Stimulated activated CD8-positive, alpha-beta memory T cell treated with anti-CD3 and anti-CD28 coated beads, Interleukin-15, amount 100 ng/mL, for 4 hours (primary cell): ENCODE measurements at places on chromosomes 13 and 19.

- DNase-seq = no peak
These were observed 10.4 kb downstream of the XAB2 start for GRCh38 chr19:7618771-7619510.

DNA sequence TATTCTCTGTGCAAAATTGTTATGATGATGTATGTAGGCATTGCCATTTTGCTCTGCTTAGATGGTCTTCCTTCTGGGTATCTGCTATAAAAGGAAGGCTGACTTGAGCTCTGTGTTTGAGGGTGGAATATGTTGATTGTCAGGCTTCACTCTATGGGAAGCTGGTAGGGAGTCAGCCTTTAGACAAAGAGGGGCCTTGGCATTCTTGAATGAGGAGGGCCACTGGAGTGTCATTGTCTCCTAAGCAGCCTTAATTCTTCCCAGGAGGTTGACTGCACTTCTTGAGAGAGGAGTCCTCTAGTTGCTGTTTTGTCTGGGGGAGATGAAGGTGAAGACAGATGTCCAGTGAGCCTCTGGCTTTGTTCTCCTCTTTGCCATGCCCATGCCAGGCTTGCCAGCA is 266.8 kb downstream of the KCNRG start:
- no peak for DNase-seq

GRCh38 chr13:112655913-112656312 is 33.9 kb upstream of the ATP11A start:
- no peak for DNase-seq

DNA sequence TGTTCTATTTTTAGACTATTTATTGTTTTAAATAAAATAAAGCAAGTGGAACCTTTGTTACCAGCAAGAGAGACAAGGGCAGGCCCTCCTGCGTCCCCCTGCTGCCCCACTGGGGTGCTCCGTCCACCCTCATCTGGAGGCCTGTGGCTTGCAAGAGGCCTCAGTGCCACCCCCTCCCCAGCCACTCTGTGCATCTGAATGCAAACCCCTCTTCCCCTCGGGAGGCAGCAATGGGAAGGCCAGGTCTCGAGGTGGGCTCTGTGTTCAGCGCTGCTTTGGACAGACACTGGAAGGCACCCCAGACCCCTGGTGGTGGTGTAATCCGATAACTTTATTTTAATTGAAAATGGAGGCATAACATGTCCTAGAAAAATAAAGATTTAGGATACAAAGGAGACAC is 4.6 kb downstream of the SIX5 start:
- no peak for DNase-seq

GRCh38 chr13:96946709-96947311 is 47.5 kb downstream of the OXGR1 start:
- no peak for DNase-seq

DNA sequence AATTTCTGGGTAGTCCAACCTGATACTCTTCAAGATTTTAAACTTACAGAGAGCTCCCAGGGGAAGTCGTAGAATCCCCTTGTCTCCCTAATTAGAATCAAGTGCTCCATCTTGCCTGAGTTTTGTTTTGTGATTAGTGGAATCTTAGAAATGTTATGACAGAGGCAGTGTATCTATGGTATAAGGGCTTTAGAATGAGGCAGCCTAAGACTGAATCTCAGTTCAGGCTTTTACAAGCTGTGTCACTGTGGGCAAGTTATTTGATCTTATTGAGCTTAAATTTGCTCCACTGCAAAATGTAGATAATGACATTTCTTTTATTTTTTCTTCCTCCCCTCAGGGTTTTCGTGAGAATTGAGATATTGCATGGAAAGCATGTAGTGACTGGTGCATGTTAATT is 215.5 kb downstream of the POSTN start:
- DNase-seq = no peak

DNA sequence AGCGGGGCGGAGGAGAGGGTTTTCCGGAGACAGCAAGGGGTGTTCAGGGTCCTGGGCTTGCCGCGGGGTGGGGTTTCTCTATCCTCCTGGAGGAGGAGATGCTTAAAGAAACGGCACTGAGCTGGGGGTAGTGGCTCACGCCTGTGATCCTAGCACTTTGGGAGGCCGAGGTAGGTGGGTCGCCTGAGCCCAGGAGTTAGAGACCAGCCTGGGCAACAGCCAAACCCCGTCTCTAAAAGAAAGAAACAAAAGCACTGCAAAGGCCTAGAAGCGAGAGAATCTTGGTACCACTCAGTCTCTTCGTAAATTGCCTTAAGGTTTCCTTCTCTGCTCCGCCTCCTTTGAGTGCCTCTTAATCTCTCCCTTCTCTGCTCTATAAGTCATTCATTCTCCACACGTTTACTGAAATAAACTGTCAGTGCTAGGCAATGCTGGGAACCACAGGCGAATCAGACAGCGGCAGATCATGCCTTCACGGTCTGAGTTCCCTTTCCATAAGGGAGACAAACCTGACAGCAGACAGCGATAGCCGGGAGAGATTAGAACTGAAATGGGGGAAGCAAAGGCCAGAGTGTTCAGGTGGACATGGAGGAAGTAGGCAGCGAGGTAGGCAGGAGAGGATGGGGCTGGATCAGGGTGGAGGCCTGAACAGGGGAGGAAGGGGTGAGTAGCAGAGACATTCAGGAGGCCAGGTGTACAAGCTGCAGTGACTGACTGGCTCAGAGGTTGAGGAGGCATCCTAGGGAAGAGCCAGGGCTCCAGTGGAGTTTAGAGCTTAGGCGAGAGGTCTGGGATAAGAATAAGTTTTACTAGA is 580 bp downstream of the EIF3K start:
- DNase-seq = no peak

DNA sequence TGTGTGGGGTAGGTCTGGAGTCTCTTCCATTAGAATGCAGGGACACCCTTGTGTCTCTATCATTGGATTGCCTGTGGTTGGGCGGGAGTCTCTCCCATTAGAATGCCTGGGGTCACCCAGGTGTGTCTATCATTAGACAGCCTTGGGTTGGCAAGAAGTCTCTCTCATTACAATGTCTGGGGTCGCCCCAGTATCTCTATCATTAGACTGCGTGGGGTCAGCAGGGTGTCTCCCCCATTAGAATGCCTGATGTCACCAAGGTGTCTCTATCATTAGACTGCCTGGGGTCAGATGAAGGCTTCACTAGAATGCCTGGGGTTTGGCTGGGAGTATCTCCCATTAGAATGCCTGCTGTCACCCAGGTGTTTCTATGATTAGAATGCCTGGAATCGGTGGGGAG is 1539.0 kb downstream of the UQCRFS1 start:
- no peak for DNase-seq

- no peak for DNase-seq
These were observed 1562.9 kb upstream of the PRR20A start for GRCh38 chr13:55577847-55578210.

DNA sequence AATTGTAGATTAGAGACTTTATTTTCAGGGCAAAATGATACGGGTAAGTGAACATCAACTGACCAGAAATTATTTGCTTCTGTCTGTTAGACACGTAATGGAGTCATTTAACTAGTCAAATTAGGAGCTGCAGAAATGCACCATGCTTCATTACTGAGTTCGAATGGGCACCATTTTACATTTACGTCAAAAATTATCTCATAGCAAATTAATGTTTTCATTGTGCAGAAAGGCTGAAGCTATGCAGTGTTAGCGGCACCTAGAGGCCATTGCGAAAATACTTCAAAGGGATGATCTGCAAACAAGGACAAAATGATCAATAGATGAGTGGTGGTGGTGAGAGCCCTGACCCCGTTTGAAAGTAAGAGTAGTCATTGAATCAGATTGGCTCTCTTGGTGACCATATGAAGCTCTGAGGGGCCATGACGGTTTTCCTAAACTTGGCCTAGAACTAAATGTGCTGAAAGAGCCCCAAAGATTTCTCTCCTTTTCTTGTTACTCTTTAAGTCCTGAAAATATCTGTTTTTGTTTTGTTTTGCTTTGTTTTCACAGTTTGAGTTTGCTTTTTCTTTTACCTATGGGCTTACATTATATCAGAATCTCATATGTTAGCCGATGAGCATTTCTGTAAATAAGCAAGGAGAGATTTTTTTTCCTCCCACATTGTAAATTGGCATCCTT is 277.9 kb downstream of the ZNF536 start:
- no peak for DNase-seq

DNA sequence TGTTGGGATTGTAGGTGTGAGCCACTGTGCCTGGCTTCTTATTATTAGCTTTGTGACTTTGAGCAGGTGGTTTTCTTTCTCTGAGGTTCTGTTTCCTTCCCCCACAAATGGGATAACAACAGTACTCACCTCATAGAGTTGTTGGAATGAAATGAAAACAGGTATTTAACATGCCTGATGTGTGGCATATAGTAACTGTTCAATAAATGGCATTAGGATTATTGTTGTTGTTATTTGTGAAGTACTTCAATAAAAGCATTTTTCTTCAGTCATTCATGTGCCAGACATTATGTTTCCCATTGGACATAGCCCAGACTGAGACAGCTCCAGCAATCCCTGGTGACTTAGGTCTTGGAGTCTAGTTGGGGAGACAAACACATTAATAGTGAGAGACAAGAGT is 1.5 kb downstream of the MEGF8 start:
- no peak for DNase-seq

GRCh38 chr13:41763782-41764181 is 197.1 kb downstream of the VWA8 start:
- DNase-seq = no peak

- DNase-seq = no peak
These were observed 792 bp upstream of the LENG8 start for GRCh38 chr19:54448040-54448773.

DNA sequence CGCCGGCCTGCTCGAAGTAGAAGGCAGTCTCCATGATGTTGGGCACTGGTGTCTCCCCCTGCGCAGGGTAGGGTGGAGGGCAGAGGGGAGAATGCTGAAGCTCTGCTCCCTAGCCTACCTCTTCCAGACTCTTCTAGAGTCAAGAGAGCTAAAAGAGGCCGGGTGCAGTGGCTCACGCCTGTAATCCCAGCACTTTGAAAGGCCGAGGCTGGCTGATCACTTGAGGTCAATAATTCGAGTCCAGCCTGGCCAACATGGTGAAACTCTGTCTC is 10.2 kb downstream of the RSPH6A start:
- no peak for DNase-seq

DNA sequence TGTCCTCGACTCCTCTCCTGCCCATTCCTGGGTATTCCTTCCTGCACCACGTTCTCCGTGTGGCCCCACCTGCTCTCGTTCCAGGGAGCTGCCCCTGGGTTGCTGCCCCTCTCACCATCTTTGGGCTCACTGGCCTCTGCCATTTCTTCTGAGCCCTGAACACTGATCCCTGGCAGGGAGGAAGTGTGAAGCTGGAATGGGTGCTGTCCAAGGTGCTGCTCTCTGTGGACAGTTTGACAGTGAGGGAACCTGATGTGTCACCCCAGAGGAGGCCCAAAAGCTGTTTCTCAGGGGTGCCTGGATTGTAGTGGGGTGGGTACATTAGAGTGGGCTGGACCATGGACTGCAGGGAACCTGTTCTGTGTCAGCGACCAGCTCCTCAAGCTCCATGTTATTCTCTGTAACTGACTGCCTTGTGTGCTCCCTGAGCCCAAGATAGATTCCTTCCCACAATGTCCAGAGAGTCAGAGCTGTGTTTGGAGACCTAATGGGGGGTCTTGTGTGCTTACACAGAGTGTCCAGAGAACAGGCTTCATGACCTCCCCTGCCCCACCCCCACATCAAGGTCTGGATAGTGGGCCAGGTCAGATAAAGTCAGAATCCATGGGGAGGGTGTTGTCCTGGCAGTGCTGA is 7.2 kb upstream of the CEACAM8 start:
- no peak for DNase-seq

DNA sequence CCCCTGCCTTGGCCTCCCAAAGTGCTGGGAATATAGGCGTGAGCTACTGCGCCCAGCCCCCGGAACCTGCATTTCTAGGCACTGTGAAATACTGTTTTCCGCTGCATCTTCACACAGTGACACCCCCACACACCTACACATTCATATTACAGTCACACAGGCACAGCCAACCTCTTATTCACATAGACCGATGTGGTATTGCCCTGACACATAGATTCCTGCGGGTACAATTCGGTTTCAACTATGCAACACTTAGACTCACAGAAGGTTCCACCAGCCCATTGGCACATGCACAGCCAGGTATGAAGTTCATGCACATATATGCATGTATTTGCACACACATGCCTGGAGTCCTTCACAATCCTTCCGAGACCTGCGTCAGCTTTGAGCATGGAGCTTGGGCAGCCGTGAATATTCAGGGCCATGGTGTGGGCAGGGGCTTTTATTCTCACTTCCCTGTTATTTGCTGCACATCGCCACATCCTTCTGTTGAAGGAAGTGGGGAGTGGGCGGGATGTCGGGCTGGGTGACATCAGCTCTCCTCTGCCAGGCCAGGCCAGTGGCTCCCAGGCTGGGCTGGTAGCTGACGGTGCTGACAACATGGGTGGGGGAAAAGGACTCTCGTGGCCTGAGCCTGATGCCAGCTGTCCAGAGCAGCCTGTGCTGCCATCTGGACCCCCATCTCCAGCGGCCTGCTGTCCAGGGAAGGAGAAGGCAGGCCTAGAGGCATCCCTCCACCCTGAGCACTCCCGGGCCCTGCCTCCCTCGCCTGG is 5.4 kb upstream of the CDC37 start:
- DNase-seq = no peak
